ENCODE measurements at places on chromosomes 3 and 15.

DNA sequence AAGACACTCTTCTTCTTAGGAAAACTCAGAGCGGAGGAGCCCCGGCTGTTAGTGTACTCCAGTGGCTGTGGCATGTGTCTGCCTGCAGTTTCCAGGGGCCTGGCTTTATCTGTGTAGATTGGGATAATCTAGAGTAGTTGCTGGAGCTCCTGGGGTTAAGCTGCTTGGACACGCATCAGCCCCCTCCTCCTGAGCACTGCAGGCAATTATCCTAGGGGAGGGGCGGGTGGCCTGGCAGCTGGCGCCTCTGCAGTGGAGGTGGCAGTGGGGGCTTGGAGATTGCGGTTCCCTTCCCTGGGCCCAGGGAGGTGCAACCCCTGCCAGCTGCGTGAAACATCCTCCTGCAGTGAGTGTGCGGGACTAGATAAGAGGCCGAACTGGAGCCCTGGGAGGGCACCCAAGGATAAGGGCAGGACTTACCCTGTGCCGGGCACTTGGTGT lies 68.2 kb downstream of the EFCAB12 start:
- no peak for DNase-seq

DNA sequence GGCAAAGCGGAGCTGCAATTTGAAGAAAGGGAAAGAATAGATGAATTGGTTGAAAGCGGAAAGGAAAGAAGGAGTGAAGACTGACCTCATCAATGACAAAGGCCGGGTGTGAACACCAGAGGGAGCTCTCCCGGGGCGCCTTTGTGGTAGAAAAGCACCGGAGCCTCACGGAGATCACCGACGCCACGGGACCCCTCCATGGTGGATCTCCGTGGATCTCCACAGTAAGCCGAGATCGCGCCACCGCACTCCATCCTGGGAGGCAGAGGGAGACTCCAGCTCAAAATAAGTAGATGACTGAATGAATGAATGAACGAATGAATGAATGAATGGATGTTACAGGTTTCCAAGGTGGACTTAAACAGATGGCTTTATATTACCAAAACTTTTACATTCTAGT lies 25.0 kb downstream of the GPR160 start:
- DNase-seq: no peak

- no peak for DNase-seq
Observed at GRCh38 chr3:18224426-18224825, 200.7 kb downstream of the SATB1 start.

GRCh38 chr3:65500398-65501306 lies 538.1 kb downstream of the MAGI1 start:
- no peak for DNase-seq

GRCh38 chr15:29968099-29968894 lies 114.5 kb upstream of the GOLGA8J start:
- no peak for DNase-seq

DNA sequence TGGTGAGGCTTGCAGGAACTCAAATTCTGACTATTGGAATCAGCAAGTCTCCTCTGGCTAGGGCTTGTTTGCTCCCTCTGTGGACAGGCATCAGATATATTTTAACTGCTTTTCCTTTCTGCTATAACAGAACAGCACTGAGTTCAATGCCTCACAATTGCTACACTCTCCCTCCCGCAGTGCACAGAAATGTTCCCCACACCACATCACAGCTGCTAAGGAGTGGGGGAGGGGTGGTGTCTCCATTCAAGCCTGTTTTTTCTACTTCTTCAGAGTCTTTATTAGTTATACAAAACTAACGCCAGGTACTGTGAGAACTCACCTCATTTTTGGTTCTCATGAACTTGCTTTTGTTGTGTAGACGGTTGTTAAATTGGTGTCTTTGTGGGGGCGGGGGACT lies 68.5 kb downstream of the BCHE start:
- no peak for DNase-seq

- DNase-seq: no peak
Observed at GRCh38 chr15:66100761-66101160, 152.8 kb downstream of the MEGF11 start.

GRCh38 chr3:58999134-58999773 lies 50.6 kb downstream of the CFAP20DC start:
- DNase-seq: no peak

DNA sequence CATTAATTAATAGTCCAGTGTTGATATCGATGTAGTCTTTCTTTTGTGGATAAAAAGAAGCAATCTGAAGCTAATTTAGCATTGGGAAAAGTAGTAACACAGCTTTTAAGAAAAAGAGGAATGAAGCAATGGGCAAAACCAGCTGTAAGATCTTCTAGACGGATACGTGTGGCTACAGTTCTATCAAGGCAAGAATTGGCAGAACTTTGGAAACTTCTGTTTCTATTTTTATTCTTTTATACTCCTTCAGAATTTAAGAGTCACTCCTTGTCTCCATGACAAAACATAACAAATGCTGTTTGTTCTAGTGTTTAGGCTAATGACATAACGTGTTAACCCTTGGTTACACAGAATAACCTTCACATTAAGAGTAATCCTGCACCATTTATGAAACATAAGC lies 289.2 kb downstream of the ROBO2 start:
- DNase-seq: no peak

DNA sequence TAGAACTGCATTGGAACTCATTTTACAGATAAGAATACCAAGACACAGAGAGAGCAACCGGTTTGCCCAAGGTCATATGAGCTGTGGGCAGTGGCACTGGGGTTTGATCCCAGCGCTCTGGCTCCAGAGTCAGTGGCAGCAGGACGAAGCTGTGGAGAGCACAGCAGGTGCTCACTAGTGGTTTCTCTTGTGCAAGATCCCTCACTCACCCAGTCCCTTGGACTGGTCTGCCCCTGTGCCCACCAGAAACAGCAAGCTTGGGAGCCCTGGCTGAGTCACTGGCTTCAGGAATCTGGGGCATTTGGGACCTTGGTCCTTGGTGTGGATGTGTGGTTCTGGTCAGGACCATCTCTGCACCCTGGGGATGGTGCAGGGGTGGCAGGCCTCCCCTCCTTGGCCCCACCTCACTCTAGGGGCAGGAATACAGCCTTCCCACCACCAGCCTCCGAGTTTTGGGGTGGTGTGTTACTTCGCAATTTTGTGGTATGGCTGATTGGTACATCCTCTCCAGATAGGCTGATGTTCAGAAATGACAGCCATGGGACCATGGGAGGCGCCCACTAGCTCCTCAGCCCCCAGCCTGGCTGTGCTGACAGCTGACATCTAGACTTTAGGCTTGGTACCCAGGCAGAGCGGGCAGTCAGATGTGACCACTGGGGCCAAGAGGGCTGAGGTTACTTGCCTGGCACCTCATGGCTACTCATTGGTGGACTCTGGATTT lies 104.6 kb downstream of the LSM3 start:
- DNase-seq: no peak

DNA sequence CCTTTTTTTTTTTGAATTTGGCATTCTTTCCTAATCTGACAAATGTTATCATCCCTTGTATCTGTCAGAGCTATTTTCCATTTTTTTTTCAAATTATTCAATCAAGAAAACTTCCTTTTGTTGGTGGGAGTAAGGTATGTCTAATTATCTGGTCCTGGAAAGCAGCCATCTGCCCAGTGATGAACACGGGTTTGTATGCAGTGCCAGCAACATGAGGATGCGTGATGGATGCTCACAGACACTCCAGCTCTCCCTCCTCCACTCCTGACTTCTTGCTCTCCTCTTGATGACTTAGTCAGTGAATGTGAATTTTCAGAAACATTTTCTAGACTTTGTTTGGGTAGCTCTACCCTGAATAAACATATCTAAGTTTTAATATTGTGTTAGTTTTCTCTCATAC lies 79.2 kb downstream of the IL1RAP start:
- no peak for DNase-seq

DNA sequence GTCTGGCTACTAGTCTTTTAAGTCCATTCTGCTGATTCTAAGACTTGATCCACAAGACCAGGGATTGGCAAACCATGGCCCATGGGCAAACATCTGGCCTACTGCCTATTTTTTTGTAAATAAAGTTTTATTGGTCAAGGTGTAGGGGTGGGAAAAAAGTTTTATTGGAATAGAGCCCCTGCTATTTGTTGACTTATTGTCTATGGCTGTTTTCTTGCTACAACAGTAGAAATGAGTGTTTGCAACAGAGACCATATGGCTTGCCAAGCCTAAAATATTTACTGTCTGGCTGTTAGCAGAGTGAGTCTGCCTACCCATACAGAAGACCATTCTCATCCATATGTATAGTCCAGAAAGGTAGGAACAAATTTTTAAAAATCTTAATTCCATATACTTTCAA lies 106.4 kb downstream of the PTPRG start:
- no peak for DNase-seq

DNA sequence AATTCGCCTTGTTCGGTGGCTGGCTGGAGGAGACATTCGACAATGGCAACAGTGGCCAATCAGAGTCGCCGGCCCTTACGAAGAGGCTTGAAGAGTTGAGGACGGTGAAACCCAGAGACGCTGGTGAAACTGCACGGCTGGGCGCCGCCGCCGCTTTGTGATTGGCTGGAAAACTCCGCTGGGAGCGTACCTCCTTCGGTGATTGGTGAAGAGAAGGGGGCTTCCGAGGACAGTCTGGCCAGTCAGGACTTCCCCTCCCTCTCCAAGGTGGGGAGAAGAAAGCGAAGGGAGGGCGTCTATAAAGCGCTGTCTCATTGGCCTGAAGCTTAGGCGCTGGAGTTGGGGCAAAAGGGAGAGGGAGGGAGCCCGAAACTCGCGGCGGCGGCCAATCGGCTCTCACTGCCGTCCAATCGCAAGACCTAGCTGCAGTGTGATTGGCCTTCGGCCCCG lies 554 bp upstream of the GSK3B start:
- peak; percentile 100 for DNase-seq

DNA sequence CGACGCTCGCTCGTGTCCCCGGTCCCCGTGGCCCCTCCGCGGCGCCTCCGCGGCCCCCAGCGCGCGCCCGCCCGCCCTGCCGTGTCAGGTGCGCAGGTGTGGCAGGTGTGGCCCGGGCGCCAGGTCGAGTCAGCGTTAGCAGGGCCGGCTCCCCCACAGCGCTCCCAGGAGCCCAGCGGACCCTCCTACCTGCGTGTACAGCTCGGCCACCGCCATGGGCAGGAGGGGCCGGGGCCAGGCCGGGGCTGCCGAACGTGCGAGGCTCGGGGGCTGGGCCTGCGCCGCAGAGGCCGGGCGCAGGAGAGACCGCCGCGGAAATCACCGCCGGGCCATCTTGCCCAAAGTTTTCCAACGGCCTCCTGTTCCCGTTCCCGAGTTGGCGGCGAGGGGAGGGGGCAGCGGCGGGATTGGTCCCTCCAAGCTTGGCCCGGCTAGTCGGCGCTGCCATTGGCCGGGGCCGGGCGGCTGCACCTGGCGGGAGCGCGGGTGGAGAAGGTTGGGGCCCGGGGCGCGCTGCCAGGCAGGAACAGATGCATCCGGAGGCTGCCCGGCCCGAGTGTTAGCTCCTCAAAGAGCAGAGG lies at the start of gene MYO5C:
TSS of gene MYO5C (minus strand) at position 384 of the 581 bp plus-strand sequence. CDS start at position 216, 168 bp downstream.
- DNase-seq: peak; percentile 48
